Left hindlimb (tissue), 1 donor: ENCODE measurements at places on chromosomes 2 and 18.

DNA sequence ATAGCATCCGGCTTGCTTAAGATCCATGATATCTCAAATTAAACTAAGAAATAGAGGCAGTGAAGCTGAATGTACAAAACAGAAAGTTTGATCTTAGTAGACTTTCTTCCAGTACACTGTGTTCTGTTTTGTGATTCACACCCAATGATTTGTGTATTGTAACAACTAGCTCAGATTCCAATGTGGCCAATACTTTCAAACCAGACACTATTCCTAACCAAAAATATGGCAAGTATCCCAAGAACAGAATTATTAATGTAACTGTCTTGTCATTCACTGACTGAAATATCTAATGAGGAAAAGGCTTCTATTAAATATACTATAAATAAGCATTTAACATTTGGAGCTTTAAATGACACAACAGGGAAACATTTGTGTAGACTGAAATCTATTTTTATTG is 299.1 kb downstream of the NRXN1 start:
- DNase-seq = no peak

DNA sequence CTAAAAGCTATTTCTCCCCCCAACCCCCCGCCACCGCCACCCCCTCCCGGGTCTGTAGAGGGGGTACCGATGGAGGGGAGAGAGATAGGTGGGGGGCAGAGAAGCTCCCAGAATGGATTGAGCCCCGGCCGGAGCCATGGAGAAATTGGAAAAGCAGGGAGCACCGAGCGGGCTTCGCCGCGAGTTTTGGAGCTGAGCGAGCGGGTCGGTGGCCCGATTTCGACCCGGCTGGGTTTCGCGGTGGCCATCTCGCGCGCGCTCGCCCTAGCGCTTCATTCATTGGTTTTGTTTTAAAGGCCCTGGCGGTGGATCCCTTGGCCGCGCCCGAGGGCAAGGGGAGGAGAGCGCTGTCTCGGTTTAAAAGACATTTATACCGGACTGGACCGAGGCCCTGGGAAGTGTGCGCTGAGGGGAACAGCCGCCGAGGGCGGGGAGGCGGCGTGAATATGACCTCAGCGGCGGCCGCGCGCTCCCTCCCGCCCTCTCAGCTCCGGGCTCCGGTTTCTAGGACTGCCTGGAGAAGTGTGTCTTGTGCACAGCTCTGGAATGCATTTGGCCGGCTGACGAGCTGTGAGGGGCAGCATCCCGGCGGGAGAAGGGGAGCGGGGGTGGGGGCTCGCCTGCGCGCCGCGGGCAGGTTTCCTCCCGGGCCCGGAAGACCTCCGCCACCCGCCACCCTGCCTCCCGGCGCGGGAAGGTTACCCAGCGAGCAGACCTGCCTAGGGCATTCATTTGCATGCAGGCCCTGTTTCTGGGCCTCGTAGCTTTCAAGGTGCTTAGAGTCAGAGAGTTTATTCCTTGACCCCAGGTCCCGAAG is 1.7 kb upstream of the SMAD7 start:
- peak; percentile 92 for DNase-seq

- no peak for DNase-seq
Measured at GRCh38 chr18:34957119-34957863, 83.9 kb upstream of the MAPRE2 start.

DNA sequence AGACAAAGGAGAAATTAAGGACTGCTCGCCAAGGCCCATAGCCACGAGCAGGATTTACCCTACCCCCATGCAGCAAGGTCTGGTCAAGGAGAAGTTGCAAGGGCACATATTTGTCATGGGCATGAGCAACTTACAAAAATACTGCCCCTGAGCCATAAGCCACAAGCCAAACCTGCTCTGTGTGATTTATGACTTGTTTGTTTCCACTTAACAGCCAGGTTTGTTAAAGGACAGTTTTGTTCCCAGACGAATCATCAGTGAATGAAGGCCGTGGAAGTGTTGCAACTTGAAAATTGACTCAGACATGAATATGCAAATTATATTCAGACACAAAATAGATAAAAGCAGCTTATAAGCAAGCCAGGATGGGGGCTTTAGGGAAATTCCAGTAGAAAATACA is 31.3 kb upstream of the EVA1A start:
- no peak for DNase-seq

DNA sequence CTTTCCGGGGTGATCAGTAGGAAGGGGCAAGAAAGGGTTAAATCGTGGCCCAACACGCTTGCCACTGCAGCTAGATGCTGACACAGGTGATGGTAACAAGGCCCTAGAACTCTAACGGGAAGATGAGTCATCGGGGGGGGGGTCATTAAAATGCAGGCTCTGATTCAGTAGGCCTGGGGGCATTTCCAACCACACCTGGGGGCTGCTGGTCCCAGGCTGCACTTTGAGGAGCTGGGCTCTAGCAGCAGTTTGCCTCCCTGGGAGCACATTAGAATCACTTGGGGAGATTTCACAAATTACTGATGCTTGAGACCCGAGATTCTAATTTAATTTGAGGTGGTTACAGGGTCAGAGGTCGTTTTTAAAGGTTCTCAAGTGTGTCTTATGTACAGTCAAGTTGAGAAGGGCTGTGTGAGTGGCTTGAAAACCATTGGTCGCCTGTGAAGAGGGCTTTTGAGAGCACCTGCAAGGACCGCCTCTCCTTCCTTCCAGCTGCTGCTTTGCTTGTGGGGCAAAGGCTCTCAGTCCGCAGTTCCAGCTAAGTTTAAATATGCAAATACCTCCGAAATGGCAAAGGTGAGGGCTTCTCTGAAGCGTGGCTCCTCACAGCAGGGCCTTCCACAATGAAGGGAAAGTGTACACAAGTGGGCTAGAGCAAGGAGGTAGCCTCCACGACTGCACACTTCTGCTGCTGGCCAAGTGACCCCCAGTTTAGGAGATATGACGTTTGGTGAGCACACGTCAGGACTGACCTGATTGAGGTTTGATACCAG is 128.0 kb upstream of the MSH6 start:
- DNase-seq = no peak
